Activated CD4-positive, alpha-beta T cell treated with anti-CD3 and anti-CD28 coated beads for 36 hours (primary cell): ENCODE measurements at places on chromosomes 6 and 20.

DNA sequence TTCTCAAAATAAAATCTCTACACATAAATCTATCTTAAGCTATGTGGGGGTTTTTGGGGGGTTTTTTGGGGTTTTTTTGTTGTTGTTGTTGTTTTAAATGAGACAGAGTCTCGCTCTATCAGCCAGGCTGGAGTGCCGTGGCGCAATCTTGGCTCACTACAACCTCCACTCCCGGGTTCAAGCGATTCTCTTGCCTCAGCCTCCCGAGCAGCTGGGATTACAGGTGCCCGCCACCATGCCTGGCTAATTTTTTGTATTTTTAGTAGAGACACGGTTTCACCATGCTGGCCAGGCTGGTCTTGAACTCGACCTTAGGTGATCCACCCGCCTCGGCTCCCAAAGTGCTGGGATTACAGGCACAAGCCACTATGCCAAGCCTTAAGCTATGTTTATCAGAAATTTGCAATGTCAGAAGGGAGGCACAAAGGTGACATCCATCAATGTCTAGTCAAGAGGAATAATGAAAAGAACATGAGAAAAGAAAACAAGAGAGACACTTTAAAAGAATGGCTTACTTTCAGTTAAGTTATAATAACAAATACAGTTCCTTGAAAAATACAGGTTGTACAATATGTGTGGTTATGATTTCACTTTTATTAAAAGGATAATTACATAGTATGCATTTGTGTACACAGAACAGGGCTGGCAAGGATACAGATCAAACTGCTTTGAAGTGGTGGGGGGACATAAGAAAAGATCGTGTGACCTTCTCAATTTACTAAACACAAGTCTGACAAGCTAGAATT lies 28.6 kb downstream of the SLC23A2 start:
- DNase-seq: no peak

GRCh38 chr6:124008000-124008987 lies 204.6 kb downstream of the NKAIN2 start:
- DNase-seq: no peak

DNA sequence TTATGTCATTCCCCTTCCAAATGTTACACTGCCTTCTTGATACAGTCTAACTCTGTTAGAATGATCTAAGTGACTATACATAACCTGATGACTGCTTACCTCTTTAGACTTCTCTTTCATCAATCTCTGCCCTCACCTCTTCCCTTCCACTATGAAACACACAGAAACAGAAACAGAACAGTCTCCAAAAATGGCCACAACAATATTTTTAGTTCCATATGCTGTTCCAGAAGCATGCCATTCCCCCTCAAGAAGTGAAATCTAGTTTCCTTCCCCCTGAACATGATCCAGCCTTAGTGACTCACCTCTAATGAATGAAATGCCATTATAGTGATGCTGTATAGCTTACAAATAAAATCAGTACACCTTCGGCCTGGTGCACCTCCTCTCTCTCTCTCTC lies 229.3 kb upstream of the TENT5A start:
- no peak for DNase-seq

- DNase-seq: no peak
Measured at GRCh38 chr20:33995053-33995831, 1.5 kb downstream of the RALY start.

GRCh38 chr20:2299301-2299700 lies 3.5 kb downstream of the TGM3 start:
- DNase-seq: no peak

DNA sequence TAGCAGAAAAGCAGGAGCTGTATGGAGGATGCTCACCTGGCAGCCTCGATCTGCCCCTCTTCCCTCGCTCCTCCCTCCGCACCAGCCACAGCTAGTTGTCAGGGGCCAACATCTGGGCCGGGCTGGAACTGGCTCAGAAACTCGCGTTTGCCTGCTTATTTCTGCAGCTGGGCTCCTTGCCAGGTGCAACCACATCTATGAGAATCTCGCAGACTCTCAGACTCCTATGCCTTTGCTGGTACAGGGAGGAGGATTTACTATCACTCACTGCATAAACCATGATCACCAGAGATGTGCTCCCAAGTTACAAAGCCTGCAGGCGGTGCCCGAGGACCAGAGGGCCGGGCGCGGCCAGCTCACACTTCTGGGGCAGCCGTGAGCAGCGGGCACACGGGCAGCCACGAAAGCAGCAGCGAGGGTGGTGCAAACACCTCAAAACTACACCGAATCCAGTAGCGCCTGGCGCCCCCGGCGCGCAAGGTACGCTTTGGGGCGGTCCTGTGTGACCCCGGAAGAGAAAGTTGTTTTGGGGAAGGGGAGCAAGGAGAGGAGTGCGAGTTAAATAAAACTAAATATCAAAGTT lies 577 bp upstream of the LRRC1 start:
- peak; percentile 69 for DNase-seq

DNA sequence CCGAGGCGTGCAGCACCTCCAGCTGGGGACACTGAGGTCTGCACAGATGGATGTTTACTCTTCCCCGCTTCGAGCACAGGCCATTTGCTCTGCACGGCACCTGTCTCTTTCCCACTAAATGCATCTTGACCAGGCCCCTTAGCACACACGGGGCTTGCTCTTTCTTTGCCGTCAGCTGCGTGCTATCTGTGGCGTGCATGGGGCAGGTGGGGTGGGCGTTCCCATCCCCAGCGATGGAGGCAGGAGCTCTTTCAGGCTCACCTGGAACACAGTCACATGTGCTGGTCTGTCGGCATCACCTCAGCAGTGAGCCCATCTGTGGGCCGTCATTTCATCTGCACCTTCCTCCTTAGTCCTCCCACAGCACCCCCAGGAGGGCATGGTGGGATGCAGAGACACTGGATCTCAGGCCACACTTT lies 35.1 kb downstream of the RBM38 start:
- no peak for DNase-seq
